HS-5 (cell line): ENCODE measurements at places on chromosomes 1 and 21.

DNA sequence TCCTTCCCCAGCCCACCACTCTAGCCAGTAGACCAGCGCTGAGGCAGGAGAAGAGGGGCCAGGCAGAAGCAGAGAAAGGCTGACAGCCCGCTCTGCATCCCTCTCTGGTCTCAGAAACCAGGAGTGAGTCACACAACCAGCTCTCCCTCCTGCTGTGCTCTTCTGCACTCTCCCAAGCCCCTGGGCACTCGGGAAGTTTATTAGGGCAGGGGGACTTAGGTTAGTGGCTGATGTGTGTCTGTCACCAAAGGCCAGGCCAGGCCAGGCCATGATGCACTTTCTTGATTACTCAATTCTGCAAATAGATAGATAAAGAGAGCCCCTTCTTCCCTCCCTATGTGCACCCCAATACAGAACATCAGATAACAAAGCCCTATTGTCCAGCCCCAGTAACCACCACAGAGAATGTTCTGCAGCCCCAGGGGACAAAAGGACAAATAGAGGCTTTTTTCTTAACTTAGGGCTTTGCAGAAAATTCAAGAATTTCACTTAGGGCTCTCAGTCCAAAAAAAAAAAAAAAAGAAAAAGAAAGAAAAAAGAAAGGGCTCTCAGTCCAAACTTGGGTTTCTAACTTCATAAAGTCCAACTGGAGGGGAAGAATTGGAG lies 52.9 kb upstream of the CNTN2 start:
- no peak for DNase-seq

DNA sequence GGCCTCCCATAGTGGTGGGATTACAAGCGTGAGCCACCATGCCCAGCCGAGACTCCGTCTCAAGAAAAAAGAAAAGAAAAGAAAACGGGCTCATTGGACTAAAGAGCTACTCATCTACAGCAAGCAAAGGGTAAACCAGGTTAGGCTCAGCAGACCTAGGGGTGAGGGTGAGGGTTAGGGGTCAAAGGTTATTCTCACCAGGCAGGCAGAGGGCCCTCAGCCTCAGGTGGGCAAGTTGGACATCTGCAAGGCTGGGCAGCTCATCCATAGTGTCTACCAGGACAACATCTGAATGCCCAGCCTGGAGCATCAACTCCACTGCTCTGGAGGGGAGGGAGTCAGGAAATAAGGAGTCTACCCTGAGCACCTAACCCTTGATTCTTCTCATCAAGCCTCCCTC lies 3.5 kb downstream of the MTMR11 start:
- no peak for DNase-seq

- no peak for DNase-seq
These were observed 10.8 kb upstream of the ETS2 start for GRCh38 chr21:38794978-38795377.

- DNase-seq: no peak
These were observed 24.6 kb downstream of the SYT2 start for GRCh38 chr1:202685641-202686040.

DNA sequence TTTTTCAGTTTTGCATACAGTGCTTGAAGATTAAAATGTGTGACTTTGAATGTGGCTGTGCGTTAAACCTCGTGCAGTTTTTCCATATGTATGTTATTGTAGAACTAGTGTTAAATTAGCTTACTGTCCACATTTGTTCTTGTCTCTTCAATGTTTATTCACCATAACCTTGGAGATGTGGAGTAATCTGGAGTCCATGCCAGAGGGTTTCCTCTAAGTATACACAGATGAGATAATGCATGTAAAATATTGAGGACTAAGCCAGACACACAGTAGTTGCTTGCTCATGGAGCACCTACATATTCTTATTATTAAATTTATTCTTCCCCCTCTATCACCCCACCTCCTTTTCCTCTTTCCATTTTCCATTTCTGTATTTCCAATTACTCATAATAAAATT lies 7.7 kb upstream of the GIPC2 start:
- no peak for DNase-seq

DNA sequence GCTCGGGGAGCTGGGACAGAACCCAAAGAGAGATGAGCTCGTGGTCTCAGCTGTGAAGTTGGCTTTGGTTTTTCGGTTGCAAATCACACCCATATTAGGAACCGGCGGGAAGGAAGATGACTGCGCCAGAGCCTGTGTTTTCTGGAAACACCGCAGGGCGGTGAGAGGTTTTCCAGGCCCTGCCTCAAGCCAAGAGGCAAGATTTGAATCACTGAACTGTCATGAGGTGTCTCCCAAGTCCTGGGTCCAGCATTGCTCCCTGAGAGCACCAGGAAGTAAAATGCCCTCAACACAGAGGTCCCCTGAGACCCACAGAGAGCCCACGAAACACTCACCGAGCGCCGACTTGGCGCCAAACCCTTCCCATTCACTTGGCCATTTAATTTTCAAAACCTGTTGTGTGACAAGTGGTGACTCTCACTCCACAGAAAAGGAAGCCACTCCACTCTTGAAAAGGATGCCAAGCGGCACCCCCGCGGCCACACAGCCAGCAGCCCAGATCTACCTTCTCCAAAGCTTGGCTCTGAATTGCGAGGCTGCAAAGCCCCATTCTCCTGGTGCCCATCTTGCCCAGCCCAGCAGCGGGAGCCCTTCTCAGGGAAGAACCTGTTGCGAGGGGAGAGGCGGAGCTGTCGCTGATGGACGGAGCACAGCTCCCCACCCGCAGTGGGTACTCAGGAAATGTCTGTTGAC lies 99.0 kb upstream of the RUNX3 start:
- DNase-seq: no peak

- no peak for DNase-seq
These were observed 21.1 kb downstream of the NCF2 start for GRCh38 chr1:183569141-183569540.

DNA sequence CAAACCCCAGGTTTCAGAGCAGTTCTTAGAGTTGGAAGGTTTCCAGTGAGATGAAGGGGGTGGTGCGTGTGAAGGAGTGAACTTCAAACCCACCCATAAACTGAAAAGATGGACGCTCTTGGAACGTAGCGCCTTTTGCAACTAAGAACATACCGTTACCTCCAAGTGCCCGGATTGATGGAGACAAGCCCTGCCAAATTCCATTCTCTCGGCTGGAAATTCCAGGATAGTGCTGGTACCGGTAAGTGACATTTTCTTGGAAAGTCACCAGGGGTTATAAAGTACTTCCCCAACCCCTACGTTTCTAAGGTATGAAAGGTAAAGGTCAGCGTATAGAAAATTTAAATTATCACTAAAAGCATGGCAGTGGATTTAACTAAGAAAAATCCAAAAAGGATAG lies 91.6 kb upstream of the CLDN14 start:
- DNase-seq: no peak

DNA sequence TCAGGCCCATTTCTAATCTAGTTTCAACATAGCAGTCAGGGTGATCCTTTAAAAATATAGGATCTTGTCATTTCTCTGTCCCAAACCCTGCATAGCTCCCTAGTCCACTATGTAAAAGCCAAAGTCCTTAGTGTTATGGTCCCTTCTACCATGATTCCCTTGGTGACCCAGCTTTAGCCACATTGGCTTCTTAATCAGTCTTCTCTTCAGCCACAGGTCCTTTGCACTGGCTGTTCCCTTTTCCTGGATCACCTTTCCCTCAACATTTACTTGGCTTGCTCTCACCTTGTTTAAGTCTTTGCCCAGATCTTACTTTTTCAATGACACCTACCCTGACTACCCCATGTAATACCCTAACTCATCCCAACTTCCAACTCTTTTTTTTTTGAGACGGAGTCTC lies 11.7 kb upstream of the FUCA1 start:
- DNase-seq: no peak

DNA sequence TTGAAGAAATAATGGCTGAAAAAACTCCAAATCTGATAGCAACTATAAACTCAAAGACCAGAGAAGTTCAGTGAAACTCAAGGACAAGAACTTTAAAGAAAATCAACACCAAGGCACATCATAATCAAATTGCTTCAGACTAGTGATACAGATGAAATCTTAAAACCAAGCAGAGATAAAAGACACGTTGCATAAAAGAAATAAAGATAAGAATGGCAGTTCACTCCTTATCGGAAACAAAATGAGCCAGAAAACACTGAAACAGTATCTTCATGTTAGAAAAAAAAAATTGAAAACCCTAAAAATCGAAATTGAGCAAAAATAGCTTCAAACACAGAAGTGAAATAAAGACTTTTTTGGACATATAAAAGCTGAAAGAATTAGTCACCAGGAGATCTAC lies 4.6 kb upstream of the RAB4A start:
- no peak for DNase-seq

- DNase-seq: no peak
These were observed 327.9 kb downstream of the VAV3 start for GRCh38 chr1:107637101-107637500.

DNA sequence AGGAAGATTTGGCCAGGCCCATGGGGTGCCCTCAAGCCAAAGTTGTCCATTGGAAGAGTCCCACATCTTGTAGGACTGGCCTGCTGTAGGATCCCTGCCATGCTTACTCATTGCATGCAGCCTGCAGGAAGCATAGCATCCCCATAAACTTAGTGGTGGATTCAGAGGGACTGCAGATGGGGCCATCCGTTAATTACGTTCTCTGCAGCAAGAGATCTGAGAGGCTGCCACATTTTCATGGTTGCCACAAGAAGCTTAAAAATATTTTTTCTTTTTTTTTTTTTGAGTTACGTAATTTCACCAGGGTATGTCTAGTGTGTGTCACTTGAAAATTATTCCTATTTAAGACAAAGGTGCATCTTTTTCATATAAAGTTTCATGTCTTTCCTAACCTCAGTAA lies 329.7 kb upstream of the USP24 start:
- no peak for DNase-seq

DNA sequence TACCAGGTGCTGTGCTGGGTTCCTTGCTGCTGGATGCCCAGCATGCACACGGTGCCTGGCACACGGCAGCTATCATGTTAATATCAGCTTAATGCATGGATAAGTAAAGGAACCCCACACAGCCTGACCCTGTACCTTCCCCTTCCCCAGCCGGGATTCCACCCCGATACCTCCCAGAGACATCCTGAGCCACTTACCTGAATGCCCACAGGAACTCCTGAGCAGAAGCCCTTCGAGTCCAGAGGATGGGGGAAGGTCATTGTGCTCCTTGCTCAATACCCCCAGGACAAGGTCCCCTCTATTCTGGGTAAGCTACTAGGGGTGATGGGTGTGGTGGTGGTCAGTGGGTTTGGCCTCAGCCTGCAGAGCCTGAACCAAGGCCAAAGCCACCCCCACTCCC lies 1.4 kb downstream of the FAM131C start:
- no peak for DNase-seq

DNA sequence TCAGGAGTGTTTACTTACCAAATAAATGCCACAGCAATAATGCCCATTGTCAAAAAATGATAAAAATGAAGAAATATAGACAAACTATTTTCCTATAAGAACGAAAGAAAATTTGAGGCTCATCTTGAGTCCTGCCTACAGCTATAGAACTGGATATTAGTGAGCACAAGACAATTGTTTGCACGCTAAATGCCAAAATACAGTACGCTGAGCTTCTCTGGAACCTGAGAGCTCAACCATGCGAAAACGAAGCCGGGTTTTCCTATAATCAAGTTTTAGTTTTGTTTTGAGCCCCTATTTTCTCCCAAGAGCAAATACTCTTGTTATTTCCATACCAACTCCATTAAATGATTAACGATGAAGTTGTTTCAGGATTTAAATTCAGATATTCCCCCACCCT lies 42.0 kb upstream of the CCSAP start:
- DNase-seq: no peak

GRCh38 chr1:46941135-46941694 lies at the start of gene CYP4A11:
TSS of gene CYP4A11 (minus strand) at chr1:46941476. CDS start at chr1:46941433, 43 bp downstream.
- DNase-seq: no peak

- DNase-seq: no peak
These were observed 1.4 kb downstream of the TTC39A start for GRCh38 chr1:51328926-51329325.

- no peak for DNase-seq
These were observed 122.1 kb upstream of the RGS1 start for GRCh38 chr1:192453360-192453992.

- DNase-seq: no peak
These were observed 381.6 kb downstream of the SRGAP2C start for GRCh38 chr1:121566346-121566745.
